Stimulated activated CD4-positive, alpha-beta T cell treated with anti-CD3 and anti-CD28 coated beads, Interleukin-12 subunit alpha, Interleukin-12 subunit beta, amount 100 ng/mL, for 4 hours (primary cell): ENCODE measurements at places on chromosomes 13 and 19.

- DNase-seq, result no peak
These were observed 11.5 kb downstream of the POLRMT start for GRCh38 chr19:621819-622218.

DNA sequence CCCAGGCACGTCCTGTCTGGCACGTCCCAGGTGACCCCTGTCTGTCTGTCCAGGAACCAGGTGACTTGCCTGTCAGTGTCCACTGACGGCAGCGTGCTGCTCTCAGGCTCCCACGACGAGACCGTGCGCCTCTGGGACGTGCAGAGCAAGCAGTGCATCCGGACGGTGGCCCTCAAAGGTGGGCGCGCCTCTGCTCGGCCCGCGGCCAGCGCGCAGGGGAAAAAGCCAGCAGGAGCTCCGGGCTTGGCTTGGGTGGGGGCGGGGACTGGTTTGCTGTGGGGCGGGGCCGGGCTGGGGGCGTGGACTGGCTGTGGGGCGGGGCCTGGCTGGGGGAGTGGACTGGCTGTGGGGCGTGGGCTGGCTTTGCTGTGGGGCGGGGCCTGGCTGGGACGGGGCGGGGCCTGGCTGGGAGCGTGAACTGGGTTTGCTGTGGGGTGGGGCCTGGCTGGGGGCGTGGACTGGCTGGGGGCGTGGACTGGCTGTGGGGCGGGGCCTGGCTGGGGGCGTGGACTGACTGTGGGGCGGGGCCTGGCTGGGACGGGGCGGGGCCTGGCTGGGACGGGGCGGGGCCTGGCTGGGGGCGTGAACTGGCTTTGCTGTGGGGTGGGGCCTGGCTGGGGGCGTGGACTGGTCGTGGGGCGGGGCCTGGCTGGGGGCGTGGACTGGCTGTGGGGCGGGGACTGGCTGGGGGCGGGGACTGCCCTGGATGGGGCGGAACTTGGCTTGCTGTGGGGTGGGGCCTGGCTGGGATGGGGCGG lies 7.2 kb downstream of the WDR18 start:
- DNase-seq, result peak; percentile 50

- DNase-seq, result no peak
These were observed 235.6 kb downstream of the SHISA2 start for GRCh38 chr13:25816239-25816638.

DNA sequence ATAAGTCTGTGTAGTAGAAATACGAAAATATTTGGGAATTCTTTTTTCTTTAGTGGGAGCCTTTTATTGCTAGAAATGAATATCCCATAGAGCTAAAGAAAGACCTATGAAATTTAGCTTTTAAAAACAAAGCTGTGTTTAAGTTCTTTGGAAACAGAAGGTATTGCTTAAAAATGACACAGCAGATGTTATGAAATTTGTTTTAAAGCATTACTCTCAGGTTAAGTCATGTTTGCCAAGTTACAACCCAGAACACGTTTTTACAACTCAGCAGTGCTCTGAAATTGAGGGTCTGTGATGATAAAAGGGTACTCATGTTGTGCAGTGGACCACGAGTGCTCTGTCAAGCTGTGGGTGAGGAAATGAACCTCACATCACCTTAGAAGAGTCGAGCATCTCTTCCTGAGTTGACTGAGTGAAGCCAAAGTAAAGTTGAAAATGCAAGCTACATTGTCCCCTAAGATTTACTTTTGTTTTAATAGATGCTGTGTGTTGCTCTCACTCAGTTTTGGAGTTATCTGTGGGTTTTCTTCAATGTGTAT lies 161.1 kb downstream of the SHISA2 start:
- no peak for DNase-seq

GRCh38 chr19:43774103-43774939 lies 6.5 kb downstream of the KCNN4 start:
- DNase-seq, result no peak

DNA sequence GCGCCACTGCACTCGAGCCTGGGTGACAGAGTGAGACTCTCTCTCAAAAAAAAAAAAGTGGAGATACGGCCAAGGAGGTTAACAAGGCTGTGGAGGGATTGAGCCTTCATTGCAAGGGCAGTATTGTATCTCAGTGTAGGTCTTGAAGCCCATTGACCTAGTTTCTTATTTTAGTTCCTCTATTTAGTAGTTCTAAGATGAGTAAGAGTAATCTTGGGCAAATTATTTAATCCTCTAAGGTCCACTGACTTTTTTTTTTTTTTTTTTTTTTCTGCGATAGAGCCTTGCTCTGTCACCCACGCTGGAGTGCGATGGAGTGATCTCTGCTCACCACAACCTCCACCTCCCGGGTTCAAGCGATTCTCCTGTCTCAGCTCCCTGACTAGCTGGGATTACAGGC lies 14.3 kb upstream of the ILF3 start:
- no peak for DNase-seq

- no peak for DNase-seq
These were observed 89.7 kb downstream of the FRY start for GRCh38 chr13:32121316-32121715.
